Astrocyte (in vitro differentiated cells and primary cell): ENCODE measurements at places on chromosomes 16 and 17. TPM values are rescaled to one million over a fixed set of nuclear protein-coding genes. Genes with fewer than 3 reads are reported as not detected.
A peak's percentile ranks its signal among the peaks of the same experiment; 100 is the strongest.

DNA sequence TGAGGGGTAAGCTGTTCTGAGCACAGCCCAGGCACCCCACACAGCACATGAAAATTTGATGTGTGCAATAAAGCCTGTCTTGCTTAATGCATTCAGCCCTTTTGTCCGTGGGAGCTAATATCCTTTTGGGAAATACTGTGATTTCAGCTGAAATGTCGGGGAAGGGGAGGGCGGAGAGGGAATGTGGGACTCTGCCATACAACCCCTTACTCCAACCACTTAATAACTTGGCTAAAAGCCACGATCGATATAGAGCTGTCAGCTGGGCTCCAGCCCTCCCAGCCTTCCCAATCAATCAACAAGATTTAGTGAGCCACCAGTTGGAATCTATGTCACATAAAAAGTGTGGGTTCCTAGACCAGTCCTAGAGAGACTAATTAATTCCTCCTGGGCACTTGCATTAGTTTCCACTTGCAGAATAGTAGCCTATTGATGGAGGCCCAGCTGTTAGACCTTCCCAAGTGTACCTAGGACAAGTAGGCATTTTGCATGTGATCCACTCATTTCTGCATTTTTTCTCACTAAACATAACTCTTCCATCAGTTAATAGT is 82.7 kb upstream of the PIRT start:
- no peak for DNase-seq

DNA sequence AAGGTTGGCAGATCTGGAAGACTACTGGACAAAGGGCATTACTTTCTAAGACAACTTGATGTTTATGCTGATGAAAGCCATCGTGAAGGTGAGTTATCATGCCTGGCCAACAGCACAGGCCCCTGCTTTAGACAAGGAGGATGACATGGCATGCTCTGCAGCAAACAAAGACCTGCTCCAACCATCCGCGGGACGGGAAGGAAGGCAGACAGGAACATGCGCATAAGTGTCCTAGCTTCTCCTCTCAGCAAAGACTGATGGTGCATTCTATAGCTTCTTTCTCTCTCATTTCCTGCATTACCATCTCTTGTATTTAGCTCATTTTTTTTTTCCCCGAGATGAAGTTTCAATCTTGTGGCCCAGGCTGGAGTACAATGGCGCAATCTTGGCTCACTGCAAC is 5.4 kb downstream of the NPLOC4 start:
- DNase-seq = no peak

DNA sequence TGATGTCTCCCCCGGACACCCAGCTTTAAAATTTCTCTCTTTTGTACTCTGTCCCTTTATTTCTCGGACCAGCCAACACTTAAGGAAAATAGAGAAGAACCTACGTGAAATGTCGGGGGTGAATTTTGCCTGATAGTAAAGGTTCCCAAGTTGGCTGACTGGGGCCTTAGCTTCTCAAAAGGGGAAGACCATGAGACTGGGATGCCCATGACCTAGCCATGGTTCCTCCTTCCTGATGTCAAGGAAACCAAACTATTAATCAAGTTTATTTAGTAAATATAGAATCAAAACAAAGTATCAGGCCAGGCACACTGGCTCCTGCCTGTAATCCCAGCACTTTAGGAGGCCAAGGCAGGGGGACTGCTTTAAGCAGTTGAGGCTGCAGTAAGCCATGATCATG is 2.4 kb upstream of the EIF1 start:
- no peak for DNase-seq

GRCh38 chr17:28812748-28813377 is 29.7 kb downstream of the FAM222B start:
- peak; percentile 58 for DNase-seq

GRCh38 chr17:28643983-28644786 is 773 bp downstream of the BLTP2 start:
- peak; percentile 41 for DNase-seq

GRCh38 chr17:1629504-1630310 is 1.1 kb upstream of the SLC43A2 start:
- no peak for DNase-seq

DNA sequence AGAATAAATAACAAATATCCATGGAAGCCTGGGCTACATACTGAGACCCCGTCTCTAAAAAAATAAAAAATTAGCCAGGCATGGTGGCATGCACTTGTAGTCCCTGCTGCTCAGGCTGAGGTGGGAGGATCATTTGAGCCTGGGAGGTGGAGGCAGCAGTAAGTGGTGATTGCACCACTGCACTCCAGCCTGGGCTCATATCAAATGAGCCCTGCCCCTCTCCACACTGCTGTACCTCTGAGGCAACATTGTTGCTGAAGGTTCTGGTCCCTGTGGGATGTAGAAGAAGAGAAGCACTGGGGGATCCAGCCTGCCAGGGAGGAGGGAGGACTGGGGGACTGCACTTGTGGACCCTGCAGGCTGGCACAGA is 11.4 kb upstream of the ARHGAP23 start:
- no peak for DNase-seq

DNA sequence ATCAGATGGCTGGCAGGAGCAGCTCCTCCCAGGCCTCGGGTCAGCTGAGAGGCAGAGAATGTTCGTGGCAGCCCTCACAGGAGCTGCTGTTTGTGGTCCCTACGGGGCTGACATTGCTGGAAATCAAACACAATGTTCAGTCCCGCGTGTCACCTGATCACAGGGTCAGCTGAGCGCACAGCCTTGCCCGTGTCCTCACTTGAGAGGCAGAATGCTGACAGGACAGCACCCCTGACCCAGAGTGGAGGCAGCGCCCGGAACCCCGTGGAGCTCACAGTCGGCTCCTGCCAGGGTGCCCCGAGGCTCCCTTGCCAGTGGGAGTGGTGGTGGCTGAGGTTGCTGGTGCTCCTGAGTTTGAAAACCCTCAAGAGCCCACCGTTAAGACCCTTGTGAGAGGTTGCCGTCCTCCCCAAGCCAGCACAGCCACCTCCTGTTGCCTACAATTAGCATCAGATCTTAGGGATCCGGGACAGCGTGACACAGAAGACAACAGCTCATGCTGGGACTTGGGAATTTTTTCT is 3.6 kb upstream of the CHMP6 start:
- DNase-seq = no peak

DNA sequence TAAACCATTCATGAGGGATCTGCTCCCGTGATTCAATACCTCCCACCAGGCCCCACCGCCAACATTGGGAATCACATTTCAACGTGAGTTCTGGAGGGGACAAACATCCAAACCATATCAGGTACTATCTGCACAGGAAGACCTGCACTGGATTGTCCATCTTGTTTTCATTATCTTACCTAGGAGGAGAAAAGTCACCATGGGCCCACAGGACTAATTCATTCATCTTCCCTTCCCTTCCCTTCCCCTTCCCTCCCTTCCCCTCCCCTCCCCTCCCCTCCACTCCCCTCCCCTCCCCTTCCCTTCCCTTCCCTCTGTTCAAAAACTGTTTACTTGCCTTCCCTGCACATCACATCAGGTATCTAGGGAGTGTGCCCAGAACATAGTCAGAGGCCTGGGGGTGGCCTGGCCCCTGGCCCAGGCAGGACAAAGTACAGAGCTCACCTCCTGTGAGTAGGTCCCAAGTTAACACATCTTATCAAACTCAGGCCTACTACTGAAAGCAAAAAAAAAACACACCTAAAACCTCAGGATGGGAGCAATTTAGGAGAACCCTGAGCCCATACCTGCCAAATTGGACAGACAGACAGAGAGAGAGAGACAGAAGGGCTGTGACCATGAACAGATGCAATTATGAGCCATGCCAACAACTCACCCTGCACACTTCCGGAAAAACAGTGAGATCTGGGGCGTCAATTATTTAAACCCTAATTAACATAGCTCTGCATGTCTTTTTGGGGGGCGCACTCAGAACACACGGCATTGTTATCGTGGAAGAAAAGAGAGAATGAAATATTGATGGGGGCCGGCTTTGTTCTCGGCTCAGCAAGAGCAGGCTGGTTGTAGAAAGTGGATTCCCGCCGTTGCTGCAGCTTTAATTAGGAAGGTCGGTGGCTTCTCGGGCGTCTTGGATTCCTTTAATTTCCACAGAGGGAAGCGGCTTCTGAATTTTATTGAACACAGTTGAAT is 151.2 kb downstream of the IRX5 start:
- DNase-seq = no peak

GRCh38 chr16:11946433-11946832 is 4.6 kb upstream of the NPIPB2 start:
- peak; percentile 13 for DNase-seq

GRCh38 chr17:65593092-65593854 is 31.8 kb upstream of the AXIN2 start:
- DNase-seq = no peak

DNA sequence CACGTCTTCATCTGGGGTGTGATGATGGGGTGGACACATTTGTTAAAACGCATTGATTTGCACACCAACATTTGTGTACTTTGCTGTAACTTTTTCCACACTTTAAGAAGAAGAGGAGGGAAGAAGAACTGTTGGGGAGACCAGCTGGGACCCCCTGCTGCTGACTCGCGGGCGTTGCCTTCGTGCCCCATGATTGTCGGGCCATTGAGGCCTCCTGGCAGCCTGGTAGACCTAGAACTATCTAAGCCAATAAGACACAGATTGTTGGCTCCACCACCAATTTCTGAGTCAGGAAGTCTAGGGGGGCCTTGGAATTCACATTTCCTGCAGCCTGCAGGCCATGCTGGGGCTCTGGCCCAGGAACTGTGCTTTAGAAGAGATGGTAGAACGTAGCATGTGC is 105.5 kb downstream of the TNFRSF13B start:
- no peak for DNase-seq

- DNase-seq = peak; percentile 36
Measured at GRCh38 chr17:35605678-35606077, 18.6 kb downstream of the AP2B1 start.

DNA sequence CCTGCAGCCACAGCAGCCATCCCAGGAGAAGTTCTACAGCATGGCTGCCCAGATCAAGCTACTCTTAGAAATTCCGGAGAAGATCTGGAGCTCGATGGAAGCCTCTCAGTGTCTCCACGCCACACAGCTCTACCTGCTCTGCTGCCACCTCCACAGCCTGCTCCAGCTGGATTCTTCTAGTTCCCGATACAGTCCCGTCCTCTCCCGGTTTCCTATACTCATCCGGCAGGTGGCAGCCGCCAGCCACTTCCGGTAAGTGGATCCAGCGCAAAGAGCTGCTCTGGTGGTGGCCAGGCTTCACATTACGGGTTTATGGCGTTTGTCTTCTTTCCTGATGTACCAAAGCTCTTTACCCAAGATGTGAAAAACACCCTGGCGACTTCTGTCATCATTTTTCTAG is 3.6 kb downstream of the COG1 start:
- DNase-seq = no peak

DNA sequence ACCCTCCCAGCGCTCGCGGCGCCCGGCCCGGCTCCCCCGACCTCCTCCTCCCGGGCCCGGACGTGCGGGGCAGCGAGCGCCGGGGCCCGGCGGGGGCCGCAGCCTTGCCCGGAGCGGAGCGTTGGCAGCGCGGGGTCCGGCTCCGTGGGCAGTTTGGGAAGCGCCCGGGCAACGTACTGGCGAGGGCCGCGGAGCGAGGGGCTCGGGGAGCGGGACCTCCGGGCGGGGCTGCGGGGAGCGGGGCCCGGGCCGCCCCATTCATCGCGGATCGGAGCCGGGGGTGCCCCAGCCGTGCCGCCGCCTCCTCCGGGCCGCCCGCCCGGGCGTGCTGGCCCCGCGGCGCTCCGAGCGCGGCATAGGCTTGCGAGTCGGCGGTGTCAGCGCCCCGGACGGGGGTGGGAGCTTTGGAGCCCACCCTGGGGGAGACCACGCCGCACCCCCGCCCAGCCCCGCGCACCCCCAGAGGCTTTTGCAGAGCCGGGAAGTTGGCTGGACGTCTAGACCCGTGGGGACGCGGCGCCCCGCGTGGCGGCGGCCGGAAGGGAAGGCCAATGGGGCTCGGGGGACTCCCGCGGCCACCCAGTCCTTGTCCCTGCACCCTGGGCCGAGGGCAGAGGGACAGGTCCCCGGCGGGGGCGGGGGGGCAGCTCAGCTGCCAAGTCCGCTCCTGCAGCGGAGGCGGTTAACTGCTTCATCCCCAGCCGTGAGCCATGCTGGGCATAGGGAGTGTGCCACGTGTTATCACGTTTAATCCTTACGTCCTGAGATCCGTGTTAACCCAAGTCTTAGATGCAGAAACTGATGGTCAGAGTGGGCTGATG is 852 bp downstream of the ZNF469 start:
- DNase-seq = peak; percentile 27

DNA sequence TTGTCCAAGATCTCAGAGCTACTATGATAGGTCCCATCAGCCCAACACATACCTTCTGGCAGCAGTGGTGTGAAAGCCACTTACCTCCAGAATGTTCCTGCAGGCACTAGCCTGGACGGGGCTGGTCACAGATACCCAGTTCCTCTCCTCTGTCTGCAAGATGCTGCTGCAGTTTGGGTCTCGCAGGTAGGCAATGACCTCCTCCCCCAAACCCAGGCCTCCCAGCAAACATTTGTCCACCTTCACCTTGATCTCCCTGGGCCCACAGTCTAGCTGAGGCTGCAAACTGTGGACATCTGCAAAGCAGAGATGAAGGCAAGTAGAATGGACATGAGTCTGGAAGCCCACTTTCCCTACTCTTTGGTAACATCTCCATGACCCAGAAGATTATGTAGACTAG is 7.1 kb downstream of the GP2 start:
- DNase-seq = no peak

- DNase-seq = no peak
Measured at GRCh38 chr17:50844117-50844700, 8.8 kb downstream of the WFIKKN2 start.

- peak; percentile 47 for DNase-seq
Measured at GRCh38 chr16:2022723-2023091, 3.1 kb downstream of the NPW start.

- DNase-seq = no peak
Measured at GRCh38 chr17:51540151-51540550, 279.8 kb downstream of the UTP18 start.

- DNase-seq = no peak
Measured at GRCh38 chr17:41382394-41382793, 288 bp upstream of the KRT34 start.

DNA sequence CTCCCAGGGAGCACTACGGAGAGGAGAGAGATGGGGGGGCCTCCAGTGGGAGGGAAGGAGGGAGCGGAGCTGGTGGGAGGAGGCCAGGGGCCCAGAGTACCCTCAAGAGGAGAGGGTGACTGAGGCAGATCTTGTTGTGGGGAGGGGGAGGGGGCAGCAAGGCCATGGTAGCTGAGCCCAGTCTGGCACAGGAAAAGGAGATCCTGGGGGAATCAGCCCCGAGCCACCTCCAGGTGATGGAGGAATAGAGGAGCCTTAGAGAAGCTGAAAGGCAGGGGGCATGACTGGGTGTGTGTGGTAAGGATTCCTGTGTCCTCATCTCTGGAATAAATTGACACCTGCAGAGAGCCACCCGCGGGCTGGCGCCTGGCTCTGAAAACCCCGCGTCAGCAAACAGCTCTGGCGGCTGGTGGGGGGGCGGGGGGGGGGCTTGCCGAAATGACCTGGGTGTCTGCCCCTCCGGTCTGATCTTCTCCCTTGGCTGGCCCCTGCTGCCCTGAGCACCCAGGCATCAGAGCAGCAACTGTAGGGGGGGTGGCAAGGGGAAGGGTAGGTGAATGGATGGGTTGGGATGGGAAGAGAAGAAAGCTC is 1.3 kb upstream of the NLGN2 start:
- no peak for DNase-seq

Gene TPSD1
- not detected in 2 replicates for total RNA-seq

Gene PMP22
- total RNA-seq = 41.7 and 49.6 TPM in 2 replicates

Gene DCXR
- 42.3 and 49.9 TPM in 2 replicates for total RNA-seq

Gene ANKFN1
- total RNA-seq = not detected in 2 replicates

Gene C17orf100
- 3.1 and 4.1 TPM in 2 replicates for total RNA-seq

Gene HLF
- total RNA-seq = 0.07 TPM in 1 of 2 replicates, not detected in the other

Gene AANAT
- 0.19 TPM in 1 of 2 replicates, not detected in the other for total RNA-seq
